Cortex of kidney (tissue), 1 donor: ENCODE measurements at places on chromosomes 13 and 19.

GRCh38 chr19:18418483-18419194 is 559 bp upstream of the SSBP4 start:
- DNase-seq: no peak

DNA sequence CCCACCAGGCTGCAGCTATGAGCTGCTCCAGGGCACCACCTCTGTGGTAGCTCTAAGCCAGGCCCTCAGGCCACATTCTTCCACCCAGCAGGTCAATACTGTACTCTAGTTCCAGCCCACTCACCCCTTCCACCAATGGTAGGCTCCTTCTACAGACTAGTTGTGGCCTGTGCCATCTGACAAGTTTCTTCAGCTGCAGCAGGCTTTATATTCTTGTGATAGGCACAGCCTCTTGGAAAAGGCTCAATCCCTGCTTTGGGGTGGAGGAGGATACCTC is 8.5 kb downstream of the MICU2 start:
- DNase-seq: no peak

- DNase-seq: no peak
These were observed 101.7 kb upstream of the SPRY2 start for GRCh38 chr13:80442609-80443008.

- DNase-seq: no peak
These were observed 9.5 kb downstream of the ATG4D start for GRCh38 chr19:10553087-10553667.

GRCh38 chr19:23716792-23717191 is 29.8 kb upstream of the ZNF675 start:
- no peak for DNase-seq

- DNase-seq: no peak
These were observed 1.6 kb upstream of the KMT2B start for GRCh38 chr19:35715981-35716800.

DNA sequence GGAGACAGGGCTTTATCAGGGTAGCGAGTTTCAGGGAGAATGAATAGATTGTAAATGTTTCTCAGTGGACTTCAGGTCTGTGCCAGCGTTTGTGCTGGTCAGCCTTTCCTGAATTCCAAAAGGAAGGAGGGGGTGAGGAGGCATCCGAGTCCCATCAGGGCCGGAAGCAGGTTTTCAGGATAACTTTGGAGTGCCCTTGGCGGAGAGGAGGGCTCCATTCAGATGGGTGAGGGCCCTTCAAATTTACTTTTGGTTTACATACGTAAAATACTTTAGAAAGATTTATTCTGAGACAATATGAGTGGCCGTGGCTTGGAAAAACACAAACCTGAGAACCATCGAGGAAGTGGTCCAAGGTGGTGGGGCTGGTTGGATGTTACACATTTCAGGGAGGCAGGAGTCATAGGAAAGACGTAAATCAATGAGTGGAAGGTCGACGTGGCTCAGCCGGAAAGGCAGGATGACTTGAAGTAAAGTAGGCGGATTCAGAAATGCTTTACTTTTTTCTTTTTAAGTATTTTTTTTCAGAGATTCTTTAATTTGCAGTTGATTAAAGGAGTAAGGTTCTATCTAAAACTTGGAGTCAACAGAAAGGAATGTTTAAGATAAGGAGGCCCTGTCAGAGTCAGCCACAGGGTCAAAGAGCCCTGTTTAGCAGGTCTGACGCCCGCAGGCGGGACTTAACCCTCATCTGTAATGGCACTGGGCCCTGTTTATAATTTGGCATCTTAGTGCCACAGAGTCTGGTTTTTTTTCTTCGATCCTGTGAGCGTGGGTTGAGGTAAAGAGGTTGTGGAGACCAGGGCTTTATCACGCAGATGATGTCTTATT is 32.8 kb downstream of the ATP11A start:
- DNase-seq: no peak

DNA sequence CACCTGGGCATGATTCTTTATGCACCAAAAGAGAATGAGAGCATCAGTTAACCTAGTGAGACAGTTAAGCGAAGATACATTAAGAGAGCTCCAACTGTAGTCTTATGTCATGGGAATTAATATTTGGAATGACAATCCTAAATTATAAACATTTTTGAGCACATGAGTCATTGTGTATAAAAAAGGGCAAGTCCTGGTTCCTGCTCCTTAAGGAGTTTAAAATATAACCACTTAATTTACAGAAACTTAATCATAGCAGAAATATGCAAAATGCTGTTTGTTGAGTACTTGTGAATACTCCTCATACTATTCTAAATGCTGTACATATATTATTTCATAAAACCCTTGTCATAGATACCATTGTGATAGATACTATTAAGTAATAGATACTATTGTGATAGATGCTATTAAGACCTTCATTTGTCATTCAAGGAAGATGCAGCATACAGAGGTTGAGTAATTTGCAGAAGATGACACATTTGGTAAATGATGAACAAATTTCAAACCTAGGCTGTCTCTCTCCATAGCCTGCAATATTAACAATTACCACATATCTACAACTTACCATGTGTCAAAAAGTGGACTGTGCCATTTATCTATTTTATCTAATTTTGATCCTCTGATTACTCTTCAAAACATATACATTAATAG is 301.0 kb downstream of the TBC1D4 start:
- no peak for DNase-seq

DNA sequence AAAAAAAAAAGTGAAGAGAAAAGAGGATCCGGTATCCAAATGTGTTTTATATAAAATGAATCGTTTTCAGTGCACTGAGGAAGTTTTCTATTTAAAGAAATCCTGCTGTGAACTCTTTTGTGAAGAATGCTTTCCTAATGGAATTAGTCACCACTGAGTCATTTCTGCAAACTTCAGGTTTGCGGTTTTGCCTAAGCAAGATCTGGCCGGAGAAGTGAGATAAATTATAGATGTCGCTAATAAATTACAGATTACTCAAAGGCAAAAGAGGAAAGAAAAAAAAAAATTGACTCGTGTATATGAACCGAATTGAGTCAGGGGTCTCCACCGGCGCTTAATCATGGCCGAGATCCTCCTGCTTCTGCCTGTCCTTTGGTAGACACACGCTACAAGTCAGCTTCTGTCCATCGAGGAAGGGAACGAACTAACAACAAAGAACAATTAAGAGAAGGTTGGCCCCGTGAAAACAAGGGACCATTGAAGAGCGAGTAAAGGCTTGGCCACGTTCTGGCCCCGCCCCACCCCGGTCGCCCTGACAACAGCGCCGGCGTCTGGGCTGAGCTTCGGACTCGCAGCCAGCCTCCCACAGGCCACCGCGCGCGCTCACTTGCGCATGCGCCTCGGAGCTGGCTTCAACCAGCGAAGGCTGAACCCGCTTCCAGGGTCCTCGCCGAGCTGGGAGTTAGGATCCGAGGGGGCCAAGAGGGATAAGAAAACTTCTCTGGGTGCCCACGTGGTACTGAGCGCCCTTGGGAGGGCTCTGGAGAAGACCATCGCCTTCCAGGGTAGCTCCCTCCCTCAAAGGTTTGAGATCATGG is 33.0 kb upstream of the MRI1 start:
- peak; percentile 32 for DNase-seq

DNA sequence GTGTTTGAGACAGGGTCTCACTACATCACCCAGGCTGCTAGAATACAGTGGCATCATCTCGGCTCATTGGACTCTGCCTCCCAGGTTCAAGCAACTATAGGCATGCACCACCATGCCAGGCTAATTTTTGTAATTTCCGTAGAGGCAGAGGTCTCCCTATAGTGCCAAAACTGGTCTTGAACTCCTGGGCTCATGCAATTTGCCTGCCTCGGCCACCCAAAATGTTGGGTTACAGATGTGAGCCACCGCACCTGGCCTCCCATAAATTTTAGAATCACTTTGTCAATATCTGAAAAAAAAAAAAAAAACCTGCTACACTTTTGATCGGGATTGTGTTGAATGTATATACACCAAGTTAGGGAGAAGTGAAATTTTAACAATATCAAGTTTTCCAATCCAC is 11.9 kb upstream of the PLEKHF1 start:
- DNase-seq: no peak
